NCI-H187 (cell line): ENCODE measurements at places on chromosomes 1 and 21.

DNA sequence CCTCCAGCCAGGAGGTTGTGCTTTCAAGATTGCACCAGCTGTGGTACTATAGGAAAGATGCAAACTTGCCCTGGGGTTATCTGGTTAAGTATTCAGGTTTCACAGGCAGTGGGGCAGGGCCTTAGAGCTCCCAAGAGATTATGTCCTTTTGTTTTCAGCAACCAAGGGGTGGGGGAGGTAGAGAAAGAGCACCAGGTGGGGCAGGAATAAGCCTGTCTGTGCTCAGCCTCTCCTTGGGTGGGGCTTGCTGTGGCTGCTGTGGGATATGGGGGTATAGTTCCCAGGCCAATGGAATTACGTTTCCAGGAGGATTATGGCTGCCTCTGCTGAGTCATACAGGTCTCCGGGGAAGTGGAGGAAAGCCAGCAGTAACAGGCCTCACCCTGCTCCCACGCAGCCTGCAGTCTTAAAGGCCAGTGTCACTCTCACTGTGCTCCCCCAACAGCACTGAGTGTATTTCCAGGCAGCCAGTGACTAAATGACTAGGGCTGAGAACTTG lies 508.6 kb downstream of the RWDD3 start:
- peak; percentile 90 for DNase-seq

- DNase-seq = no peak
Measured at GRCh38 chr1:20733360-20733975, 965 bp upstream of the SH2D5 start.

- DNase-seq = no peak
Measured at GRCh38 chr1:60169206-60169605, 95.6 kb upstream of the C1orf87 start.

GRCh38 chr1:196306421-196306820 lies 301.8 kb downstream of the KCNT2 start:
- DNase-seq = no peak

- DNase-seq = peak; percentile 15
Measured at GRCh38 chr1:27102707-27103468, 52.0 kb downstream of the SLC9A1 start.

GRCh38 chr1:247386217-247386616 lies 29.8 kb upstream of the NLRP3 start:
- no peak for DNase-seq

GRCh38 chr1:198937231-198938031 lies 298.6 kb downstream of the PTPRC start:
- no peak for DNase-seq
